ENCODE measurements at places on chromosomes 13 and 19. TPM values are rescaled to one million over a fixed set of nuclear protein-coding genes. Genes with fewer than 3 reads are reported as not detected.

GRCh38 chr19:51727349-51727880 is 3.6 kb upstream of the HAS1 start:
- no peak for DNase-seq

DNA sequence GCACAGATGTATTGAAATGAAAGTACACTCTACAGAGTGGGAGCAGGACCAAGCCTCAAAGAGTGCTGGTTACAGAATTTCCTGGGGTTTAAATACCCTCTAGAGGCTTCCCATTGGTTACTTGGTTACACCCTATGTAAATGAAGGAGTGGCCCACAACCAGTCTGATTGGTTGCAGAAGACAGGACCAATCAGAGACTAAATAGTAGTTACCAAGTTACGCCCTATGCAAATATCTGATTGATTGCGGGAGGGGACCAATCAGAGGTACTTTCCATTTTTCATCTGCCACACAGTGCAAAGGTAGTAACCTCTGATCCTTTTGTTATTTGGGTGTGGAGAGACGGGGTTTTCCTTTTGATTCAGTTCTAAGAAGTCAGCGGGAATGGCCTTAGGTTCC is 5.5 kb upstream of the ZFP82 start:
- DNase-seq, result no peak

DNA sequence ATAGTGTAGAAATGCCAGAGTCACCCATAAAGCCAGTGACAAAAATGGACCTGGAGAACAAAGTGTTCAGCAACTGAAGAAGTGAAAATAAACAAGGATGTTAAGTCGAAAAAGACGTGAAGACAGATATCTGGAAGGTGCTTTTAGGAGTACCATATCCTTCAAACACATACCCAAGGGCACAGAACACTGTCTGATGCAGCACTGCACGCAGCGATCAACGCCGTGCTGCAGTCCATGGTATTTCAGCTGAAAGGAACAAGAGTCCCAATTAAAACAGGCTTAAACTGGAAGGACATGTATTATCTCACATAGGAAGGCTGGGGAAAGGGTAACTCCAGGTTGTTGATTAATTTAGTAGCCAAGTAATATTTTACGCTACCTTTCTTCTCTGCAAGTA is 108.2 kb downstream of the SGCG start:
- no peak for DNase-seq

GRCh38 chr19:16345457-16345856 is 20.8 kb downstream of the KLF2 start:
- DNase-seq, result no peak

- DNase-seq, result no peak
Measured at GRCh38 chr13:23506807-23507291, 63.4 kb upstream of the TNFRSF19 start.

GRCh38 chr13:26658448-26659385 is 101.2 kb downstream of the WASF3 start:
- DNase-seq, result no peak

The KLK4 gene
- polyA plus RNA-seq, result not detected

The RXFP2 gene
- not detected for polyA plus RNA-seq

GRCh38 chr19:49413348-49413747 is 9.9 kb downstream of the PTH2 start:
- DNase-seq, result peak; percentile 51

- no peak for DNase-seq
Measured at GRCh38 chr13:33105387-33106005, 89.3 kb downstream of the KL start.

The SEMA6B gene
- 2.8 TPM for polyA plus RNA-seq

The RFX2 gene
- polyA plus RNA-seq, result 16.8 TPM
